GM13977 (cell line): ENCODE measurements at places on chromosomes 1 and 21.

- DNase-seq, result no peak
These were observed 152.5 kb downstream of the PCBP3 start for GRCh38 chr21:45796003-45796402.

- no peak for DNase-seq
These were observed 40.3 kb downstream of the NPHP4 start for GRCh38 chr1:5951846-5952410.

DNA sequence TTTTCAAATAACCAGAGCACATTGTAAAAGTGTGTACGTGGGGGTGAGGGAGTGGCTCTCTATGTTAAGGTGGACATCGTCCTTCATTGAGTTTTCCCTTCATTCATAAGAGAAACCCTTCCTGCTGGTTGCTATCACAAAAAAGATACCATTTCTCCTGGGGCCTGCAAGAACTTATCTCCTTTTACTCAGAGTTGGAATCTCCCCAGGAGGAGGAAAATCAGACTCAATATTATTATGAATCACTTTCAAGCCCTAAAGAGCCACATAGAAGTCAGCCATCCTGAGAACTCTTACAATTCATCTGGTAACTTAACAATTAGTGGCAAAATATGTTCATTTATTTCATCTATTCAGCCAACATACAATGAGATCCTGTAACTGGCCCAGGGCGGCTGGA, 27.1 kb upstream of the TGFBR3 start:
- no peak for DNase-seq

GRCh38 chr21:16116069-16116468, 386.3 kb downstream of the USP25 start:
- DNase-seq, result no peak

DNA sequence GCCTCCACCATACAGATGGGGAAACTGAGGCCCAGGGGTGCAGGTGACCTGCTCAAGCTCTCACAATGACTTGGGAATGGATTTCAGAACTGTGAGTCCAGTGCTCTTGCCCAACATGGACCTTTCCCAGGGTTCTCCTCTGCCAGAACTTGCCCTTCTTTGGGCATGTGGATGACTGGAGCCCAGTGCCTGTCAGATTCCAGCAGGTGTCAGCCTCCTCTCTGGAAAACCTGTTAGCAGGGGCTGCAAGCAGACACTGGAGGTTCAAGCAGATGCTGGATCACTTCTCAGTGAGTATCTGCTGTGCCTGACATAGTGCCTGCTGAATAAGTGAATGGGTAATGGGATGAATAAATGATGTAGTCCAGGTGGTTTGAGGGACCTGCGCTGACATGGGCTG, 314.2 kb upstream of the POU3F1 start:
- DNase-seq, result no peak

DNA sequence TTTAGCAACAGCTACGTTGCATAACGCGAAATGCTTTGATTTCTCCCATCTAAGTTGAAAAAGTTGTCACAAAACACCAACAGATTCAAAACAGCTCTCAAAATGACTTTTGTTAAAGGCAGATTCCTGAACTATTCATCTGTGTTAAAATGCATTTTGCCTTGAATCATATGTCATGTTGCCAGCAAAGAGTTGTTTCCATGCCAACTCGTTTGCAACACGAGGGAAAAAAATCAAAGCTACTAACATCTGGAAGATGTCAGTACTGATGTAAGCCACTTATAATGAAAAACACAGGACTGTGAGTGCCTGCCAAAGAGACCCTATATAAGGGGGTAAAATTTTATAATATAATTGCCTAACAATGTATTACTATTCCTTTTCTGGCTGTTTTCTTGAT, 182.7 kb upstream of the PTBP2 start:
- DNase-seq, result no peak

DNA sequence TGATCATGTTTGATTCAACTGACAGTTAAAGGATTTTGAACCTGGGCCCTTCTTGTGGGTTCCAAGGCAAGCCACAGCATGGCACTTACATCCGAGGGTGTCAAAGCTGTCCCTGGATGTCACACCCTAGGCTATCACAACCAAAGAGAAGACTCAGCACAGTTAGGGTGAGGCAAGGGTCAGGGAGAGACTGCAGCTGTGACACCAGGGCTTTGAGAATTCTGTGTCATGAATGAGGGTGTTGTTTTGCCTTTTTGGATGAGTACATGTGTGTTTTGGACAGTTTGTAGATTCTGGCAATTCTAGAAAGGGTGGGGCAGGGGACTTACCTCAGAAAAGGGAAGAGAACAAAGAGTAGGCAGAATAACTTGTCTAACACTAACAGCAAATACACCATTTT, 37.8 kb upstream of the ZNF326 start:
- no peak for DNase-seq

DNA sequence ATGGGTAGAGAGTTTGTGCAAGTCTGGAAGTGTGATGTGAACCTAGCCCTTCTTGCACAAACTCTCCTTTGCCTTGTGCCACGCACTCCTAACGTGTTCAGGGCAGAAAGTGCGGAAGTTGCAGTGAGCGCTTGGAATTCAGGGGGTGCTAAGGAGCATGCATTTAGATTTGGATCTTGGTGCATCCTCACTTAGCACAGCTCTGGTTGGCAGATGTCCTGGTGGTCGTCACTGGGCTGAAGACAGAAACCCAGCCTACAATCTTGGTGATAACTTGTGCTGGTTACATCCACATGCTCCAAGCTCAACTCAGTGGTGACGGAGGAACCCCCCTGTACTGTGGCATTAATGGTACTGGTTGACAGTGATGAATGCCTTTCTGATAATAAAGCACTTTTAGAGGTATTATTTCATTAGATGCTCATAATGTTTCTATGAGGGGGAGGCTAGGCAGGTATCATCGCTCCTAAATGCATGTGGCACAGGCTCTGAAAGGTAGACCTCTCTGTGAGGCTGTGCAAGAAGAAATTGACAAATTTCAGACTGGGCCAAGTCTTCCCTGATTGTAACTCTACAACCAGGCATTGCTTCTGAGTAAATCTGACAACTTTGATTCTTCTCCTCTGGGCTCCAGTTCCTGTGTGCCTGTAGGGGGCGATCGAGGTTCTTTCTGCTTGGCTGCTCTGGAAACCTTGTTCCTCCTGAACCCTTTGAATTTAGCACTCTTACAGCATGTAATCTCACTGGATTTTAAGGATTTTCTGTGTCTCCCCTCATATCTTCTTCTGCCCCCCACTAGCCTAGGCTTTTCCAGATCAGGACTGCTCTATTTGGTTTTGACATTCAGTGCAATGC, 40.6 kb downstream of the MAPKAPK2 start:
- peak; percentile 78 for DNase-seq

- no peak for DNase-seq
These were observed 17.5 kb upstream of the CDA start for GRCh38 chr1:20571427-20571826.

DNA sequence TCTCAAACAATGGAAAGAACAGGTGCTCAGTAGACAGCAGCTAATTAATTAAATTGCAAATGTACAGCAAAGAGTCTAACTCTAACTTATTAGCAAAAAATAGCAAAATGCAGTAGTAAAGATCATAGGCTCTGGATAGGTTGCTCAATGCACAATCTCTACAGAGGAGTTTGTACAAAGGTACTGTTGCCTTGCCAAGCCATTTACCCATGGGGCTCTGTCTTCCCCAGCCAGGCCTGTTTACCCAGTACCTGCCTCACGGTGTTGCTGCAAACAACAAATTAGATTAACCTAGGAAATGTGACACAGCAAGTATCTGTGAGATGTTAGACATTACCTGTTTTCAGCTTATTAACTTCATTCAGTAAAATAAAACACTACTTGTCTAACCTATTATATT, 222.0 kb downstream of the DENND1B start:
- DNase-seq, result no peak
